ENCODE measurements at places on chromosomes 16 and 17.
A peak's percentile ranks its signal among the peaks of the same experiment; 100 is the strongest.

DNA sequence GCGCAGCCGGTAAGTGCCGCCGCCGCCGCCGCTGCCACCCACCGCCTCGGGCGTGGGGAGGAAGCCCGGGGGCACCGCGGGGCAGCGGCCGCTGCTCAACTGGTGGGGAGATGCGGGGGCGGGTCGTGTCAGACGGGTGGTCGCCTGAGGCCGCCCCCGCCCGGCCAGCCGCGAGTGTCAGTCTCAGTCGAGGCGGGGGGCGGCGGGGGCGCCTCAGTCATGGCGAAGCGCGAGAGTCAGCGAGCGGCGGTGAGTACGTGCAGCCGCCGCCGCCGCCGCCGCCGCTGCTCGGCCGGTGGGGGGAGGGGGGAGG lies 76.2 kb downstream of the CHD9 start:
- ATAC-seq: no peak

GRCh38 chr16:79598348-79599181 lies 2.0 kb downstream of the MAF start:
- ATAC-seq: no peak

DNA sequence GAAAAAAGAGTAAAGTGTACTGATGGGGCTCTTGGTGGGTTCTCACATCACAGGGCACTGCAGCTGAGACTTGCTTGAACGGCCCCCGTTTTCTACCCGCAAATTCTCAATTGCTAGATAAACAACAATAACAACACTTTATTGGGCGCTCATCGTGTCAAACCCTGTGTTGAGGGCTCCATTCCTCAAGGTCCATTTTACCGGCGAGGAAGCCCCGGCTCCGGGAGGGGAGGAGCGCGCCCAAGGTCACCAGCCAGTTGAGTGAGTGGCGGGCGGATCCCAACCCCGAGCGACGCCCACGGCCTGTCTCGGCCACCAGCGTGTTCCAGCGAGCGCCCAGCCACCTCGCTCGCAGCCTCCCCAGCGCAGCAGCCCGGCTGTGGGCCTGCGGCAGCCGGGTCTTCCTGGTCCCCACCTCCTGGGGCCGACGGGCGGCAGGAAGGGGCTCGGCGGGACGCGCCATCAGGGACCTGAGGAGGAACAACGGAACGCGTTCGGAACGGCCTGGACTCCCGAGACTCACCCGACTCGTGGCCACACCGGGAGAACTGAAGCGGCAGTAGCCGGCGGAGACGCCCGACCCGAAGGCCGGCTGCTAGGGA lies 373 bp downstream of the CMC2 start:
- peak; percentile 26 for ATAC-seq

GRCh38 chr16:84485255-84486010 lies 19.0 kb downstream of the MEAK7 start:
- no peak for ATAC-seq

GRCh38 chr16:53922067-53922806 lies 218.3 kb downstream of the FTO start:
- no peak for ATAC-seq

- ATAC-seq: no peak
Measured at GRCh38 chr17:43784068-43784467, 3.8 kb downstream of the CFAP97D1 start.

DNA sequence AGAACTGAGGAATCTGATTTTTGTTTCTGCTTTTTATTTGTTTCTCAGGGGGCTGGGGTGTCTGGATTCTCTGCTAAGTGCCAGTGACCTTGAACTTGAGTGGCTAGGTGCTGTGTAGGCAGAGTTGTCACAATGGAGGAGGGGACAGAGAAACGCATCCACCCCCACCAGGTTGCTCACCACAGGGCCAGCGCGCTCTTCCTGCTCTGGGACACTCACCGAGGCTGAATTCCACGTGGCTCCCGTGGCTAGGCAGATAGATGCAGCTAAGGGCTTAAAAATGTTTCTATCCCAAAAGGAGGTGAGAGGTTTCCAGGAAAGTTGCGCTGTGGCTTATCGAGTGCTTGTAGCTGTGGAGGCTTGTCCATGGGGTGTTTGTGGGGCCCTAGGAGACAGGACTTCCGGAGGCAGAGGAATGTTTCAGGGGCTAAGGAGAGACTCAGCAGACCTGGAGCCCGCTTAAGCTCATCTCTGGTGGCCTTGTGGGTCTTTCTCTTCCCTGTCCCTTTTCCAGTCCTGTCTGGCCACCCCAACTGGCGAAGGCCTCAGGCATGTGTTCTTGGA lies 36.8 kb downstream of the ADCY7 start:
- no peak for ATAC-seq

DNA sequence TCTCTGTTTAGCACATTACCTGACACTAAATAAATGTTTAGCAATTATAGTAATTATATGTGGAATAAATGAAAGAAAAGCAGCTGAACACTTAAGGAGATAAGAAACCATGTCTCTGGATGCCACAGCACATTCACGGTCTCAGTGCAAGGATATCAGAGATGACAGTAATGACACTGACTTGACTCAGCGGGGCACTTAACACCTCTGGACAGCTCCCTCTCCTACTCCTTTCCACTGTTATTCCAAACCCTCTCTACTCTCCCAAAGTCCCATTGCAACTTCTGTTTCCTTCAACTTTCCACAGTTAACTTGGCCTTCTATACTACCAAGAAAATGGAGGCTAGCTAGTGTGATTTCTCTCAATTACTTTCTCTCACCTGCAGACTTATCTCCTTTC lies 93.0 kb upstream of the CORO6 start:
- ATAC-seq: no peak

DNA sequence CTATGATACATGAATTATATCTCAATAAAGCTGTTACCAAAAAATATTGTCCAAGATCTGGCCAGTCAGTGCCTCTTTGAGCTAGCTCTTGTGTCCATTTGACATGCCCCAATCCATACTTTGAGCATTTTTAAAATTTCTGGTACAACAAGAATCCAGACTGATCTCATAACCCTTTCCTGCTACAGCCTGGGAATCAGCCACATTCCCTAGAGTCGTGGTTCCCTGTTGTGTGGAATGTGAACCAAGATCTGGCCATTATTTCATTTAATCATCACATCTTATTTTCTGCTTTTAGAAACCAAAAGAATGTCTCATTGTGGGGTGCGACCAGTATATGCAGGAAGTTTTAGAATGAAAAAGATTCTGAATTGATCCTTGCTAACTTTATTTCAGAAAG lies 34.3 kb upstream of the RPRML start:
- no peak for ATAC-seq

- ATAC-seq: peak; percentile 51
Measured at GRCh38 chr16:10514369-10515055, 65.9 kb downstream of the EMP2 start.

GRCh38 chr16:78925083-78925767 lies 675.3 kb downstream of the MAF start:
- ATAC-seq: no peak

- ATAC-seq: no peak
Measured at GRCh38 chr17:42212382-42212781, 18.1 kb upstream of the GHDC start.

- ATAC-seq: no peak
Measured at GRCh38 chr16:20937736-20938135, 37.2 kb downstream of the LYRM1 start.

- ATAC-seq: no peak
Measured at GRCh38 chr16:54812229-54812628, 118.4 kb upstream of the IRX5 start.

DNA sequence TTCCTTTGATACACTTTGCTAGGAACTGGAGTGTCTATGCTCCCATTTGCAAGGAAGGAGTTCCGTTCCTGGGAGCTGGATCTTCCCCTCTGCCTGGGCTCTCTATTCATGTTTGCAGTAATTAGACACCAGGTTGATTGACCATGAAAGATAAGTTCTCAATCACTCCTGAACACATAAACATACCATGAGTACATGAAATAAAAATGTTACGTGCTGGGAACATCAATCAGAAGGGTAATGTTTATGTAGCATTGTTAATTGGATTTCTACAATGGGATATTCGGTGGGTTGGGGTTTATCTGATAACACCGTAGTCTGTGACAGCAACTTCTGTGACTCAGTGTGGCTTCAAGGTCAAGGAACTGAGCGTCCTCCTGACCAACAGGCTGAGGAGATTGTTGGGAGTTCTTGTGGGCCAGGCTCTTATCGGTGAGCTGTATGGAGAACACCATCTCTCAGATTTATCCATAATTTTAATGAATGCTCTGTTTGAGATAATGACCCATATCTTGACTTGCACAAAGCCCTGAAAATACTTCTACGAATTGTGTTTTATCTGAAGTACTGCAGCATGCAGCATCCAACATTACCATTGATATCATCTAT lies 136.4 kb downstream of the NPIPB5 start:
- ATAC-seq: no peak

GRCh38 chr16:13102401-13102800 lies 201.0 kb downstream of the SHISA9 start:
- ATAC-seq: no peak

- no peak for ATAC-seq
Measured at GRCh38 chr17:45954914-45955313, 44.1 kb upstream of the STH start.

GRCh38 chr17:76500074-76500746 lies 1.0 kb downstream of the RHBDF2 start:
- no peak for ATAC-seq

GRCh38 chr16:4640572-4641305 lies 16.1 kb downstream of the MGRN1 start:
- ATAC-seq: peak; percentile 27

DNA sequence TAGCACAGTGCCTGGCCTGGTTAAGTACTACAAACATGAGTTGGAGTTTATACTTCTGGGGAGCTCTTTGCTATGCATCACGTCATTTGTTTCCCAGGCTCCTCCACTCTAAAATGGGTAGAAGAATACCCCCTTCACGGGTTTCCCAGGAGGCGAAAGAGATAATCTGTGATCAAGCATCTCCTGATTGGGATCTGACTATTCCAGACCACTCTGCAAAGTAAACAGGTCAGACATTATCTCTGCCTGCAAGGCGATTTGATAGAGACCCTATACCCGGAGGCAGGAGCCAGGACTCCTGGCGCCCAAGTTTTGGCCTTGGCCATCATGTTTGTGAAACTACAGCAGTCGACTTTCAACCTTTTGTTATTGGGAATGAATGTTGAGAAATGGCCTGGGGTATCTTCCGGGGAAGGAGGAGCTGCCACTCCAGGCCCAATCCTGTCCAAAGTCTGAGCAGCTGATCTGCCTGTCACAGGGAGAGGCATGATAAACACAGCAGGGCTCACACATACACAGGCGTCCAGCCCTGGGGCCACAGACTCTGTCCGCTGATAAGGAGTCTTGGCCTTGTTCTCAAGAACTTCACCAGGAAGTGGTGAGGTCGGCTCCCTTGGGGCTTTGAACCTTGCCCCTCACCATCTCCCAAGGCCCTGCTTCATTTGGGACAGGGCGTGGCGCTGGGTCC lies 199.9 kb downstream of the MAF start:
- ATAC-seq: no peak

GRCh38 chr17:4788159-4788806 lies 481 bp upstream of the GLTPD2 start:
- no peak for ATAC-seq

DNA sequence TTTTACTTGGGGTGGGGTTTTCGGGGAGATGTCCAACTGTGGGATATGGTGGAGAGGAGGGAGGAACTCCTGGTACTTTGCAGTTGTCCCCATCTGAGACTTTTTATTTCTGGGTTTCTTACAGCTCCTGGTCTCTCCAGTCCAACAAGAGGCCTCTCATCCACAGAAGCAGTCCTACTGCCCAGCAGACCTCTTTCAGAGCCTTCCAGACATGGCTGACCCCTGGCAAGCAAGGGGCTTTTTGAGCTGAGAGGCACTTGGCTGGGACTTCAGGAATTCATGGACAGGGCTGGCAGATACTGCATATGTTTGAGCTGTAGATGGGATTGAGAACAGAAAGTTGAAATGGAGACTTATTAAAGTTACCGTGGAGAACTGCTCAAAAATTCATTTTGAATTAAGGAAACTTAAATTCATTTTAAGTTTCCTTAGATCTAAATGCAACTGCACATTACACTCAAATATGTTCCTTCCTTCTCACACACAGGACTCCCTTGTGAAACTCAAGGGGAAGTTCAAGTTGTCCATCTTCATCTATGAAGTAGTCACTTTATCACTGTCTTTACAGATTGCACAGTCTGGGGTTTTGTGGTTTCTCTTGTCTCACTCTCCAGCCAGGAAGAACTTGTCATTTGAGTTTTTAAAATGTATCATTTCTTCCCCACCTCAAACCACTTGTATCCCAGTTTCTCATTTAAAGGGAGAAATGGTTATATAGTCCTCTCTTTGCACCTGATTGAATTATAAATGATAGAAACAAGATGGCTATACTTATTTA lies 1.1 kb downstream of the LASP1NB start:
- no peak for ATAC-seq

DNA sequence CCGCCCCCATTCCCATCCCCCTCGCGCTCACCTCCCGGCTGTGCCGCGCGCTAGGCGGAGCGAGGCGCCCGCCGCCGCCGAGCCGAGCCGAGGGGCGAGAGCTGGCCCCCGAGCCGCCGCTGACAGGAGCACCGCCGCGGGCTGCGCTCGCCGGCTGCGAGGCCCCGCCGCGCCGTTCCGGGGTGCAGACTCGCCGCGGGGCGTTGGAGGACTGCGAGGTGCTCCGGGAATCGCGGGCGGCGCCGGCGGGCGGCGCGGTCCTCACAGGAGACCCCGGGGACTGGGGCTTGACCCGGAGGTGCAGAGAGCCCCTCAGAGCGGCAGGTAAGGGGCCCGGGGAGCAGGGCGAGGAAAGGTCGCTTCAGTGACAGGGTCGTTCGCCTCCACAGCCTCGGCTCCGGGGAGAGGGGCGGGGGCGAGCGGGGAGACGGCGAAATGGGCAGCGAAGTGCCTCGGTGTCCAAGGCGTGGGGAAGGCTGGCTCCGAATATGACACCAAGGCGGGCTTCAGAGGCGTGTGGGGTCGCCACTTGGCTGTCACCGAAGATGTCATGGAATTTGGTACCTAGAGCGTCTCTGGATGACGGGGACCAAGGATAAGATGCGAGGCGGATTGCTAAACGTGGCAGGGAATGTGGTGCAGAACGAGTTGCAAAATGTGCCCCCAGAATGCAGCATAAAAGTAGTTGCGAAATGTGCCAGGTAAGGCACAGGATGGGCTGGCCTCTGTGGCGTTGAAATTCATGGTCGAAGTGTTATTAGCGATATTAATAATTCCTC lies 580 bp downstream of the TANC2 start:
- ATAC-seq: peak; percentile 13

- ATAC-seq: peak; percentile 50
Measured at GRCh38 chr17:55672585-55673501, 49.8 kb downstream of the TMEM100 start.
